ENCODE measurements at places on chromosomes 1 and 21.

- DNase-seq, result no peak
Observed at GRCh38 chr1:119015547-119015946, 27.4 kb upstream of the TBX15 start.

GRCh38 chr1:204222764-204223055, 8.9 kb upstream of the GOLT1A start:
- no peak for DNase-seq

DNA sequence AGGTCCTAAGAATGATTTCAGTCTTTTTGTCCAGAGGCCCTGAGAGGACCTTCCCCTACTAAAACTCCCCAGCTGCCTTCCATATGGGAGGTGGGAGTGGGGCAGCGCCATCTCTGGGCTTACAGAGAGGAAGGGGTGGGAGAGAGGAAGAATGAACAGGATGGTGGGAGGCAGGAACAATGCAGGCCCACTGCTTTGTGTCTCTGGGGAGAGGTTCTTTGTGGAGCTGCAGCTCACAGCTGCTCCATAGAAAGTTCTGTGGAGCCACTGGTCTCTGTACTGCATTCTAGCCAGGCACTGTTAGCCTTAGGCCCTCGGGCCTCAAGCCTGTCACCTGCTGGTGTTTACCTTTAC, 43.6 kb upstream of the A3GALT2 start:
- DNase-seq, result no peak

GRCh38 chr21:30408782-30409494, 13.1 kb downstream of the KRTAP13-1 start:
- peak; percentile 64 for DNase-seq

DNA sequence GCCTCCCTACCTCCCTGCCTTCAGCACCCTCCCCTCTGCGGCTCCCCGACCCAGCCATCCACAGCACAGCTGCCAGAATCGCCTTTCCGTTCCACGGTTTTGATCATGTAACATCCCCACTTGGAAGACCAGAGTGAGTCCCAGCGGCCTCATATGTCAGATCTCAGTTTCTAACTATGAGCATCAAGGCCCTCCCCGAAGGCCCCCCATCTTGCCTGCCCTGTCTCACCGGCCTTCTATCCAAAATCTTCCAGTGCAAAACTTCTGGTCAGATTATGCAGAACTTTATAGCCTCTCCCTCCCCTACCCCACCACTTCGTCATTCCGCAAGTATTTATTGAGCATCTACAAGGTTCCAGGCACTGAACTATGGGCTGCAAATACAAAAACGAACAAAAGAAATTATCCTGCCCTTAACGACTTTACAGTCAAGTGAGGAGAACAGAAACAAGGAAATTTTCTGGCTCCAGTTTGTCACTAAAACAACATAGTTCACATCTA, 20.3 kb upstream of the LMX1A start:
- DNase-seq, result no peak

DNA sequence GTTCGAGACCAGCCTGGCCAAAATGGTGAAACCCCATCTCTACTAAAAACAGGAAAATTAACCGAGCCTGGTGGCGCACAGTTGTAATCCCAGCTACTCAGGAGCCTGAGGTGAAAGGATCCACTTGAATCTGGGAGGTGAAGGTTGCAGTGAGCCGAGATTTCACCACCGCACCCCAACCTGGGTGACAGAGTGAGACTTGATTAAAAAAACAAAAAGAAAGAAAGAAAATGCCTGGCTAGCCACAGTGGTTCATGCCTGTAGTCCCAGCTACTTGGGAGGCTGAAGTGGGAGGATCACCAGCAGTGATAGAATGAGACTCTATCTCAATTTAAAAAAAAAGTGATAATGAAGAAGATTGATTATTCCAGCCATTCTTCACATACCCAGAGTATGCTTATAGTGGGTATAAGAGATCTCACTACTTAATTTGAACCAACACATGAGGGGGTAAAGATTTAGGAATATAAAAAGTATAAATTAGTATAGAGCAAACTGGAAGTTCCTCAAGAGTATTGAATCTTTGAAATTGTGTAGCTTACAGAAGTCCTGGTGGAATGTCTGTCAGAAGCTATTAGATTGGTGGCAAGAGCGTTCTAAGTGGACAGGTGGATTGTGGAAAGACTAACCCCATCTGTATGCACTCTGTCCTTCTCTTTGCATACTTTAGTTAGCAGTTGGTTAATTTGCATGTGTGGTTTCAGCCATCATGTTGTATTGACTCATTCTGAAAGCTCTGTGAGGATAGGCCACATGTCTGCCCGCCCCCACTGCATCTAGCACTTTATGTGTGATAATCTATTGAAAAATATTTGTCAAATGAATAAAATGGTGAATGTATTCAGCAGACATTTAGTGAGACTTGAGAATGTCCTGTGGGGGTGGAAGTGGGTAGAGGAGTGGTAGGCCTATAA, 25.0 kb downstream of the RLF start:
- peak; percentile 16 for DNase-seq

DNA sequence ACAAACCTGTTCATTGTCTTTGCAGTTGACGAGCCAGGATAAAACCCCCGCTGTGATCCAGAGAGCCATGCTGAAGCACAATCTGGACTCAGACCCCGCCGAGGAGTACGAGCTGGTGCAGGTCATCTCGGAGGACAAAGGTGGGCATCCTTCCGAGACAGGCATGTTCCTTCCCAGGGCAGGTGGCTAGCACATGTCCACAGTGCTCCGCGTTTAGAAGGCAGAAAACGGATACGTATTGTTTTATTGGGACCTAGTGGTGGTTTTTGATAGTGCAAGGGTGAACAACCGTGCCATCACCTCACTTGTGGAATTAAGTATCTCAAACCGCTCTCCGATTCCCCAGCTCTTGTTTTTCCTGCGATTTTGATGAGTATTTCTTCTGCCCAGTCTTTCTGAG, 115.3 kb downstream of the COLGALT2 start:
- DNase-seq, result no peak

DNA sequence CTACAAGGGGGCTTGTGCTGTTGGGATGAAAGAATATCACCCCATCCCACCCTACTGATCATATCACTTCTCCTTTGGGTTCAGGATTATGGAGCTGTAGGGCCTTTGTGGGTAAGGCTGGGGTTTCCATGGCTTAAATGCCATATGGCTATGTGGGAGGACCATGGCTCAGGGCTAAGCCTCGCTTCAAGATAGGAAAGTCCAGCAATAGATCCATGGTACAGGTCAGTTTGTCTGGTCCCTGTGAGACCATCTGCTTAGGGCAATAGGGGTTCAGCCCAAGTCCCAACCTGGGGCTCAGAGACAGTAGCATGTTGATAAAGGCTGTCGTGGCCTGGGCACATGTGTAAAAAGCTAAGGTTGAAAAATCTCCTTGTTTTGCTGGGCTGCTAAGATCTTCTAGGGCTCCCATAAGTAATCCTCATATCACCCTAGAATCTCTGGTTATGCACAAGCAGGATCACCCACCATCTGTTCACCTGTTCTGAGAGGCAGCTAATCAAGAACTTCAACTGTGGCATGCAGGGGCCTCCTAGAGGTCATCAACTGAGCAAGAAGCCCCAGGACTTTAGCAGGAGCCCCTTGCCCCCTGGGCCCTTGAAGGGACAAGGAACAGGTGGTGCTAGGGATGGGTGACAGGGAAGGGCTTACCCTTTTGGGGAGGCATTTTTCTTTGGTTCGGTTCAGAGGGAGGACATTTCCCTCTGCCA, 66.5 kb downstream of the UBE2T start:
- no peak for DNase-seq

DNA sequence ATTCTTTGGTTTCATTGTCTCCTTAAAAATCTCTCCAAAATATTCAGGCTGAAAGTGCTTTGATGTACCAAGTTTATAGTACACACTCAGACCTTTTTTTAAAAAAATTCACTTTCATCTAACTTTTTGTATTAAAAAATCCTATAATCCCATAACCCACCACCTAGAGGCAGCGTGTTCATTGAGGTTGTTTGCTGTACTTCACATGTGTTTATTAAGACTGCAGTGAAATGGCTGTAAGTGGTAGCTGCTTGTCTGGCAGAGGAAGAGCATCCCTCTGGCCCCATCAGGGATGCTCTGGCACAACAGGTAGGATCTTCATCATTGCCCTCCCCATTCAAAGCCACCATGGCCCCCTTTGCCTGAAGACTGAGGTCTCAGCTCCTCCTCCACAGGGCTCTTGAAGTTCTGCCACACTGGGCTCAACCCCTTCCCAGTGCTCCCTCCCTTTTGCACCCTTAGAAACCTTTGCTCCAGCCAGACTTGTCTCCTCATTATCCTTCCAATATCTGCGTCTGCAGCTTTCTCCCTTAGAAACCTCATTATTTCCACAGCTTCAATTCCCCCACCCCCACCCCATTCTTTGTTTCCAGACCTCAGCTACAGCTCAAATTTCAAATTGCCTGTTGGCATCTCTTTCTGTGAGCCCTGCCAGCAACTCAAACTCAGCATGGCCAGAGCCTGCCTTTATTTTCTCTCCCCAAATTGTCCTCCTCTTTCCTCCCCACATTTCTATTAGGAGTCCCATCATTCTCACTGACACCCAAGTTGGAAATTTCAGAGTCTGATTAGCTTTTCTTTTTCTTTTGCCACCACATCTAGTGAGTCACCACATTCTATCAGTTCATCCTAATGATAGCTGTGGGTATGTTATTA, 369.6 kb upstream of the USP24 start:
- peak; percentile 63 for DNase-seq

- no peak for DNase-seq
Observed at GRCh38 chr1:68495532-68495931, 1.4 kb downstream of the DEPDC1 start.

All from astrocyte of the cerebellum (primary cell).